ENCODE measurements at places on chromosomes 7 and 10.

DNA sequence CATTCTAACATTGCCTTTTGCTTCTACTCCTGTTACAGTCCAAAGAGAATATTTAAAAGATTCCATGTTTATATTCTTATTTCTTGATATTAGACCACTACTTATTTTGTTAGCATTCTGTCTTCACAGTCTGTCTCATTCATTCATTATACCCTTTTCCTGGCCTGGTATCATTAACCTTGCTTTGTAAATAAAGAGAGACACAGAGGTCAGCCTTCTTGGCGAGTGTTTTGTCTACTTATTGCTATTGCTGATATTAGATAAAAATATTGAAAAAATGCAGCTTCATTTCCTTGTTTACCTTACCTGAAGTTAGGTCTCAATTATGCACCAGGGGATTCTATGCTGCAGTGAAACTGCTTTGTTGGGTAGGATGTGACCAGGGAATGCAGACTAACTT, 179.2 kb downstream of the NXPH1 start:
- DNase-seq: no peak

DNA sequence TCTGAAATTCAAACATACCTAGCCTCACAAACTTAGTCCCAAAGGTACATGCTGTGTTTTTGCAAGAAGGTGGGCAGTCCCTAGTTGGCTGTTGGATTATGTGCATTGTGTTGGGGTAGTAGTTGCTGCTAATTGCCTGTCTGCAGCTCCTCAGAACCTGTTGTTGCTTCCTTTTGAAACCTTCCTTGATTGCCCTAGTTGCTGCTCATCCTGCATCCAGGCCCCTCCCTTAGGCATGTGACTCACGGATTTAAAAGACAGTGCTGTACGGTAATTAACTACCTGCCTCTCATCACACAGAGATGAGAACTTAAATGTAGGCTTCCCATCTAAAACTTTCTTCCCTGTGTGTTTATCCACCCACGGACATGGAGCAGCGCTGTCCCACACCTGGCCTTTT, 67.7 kb downstream of the BMPR1A start:
- no peak for DNase-seq

DNA sequence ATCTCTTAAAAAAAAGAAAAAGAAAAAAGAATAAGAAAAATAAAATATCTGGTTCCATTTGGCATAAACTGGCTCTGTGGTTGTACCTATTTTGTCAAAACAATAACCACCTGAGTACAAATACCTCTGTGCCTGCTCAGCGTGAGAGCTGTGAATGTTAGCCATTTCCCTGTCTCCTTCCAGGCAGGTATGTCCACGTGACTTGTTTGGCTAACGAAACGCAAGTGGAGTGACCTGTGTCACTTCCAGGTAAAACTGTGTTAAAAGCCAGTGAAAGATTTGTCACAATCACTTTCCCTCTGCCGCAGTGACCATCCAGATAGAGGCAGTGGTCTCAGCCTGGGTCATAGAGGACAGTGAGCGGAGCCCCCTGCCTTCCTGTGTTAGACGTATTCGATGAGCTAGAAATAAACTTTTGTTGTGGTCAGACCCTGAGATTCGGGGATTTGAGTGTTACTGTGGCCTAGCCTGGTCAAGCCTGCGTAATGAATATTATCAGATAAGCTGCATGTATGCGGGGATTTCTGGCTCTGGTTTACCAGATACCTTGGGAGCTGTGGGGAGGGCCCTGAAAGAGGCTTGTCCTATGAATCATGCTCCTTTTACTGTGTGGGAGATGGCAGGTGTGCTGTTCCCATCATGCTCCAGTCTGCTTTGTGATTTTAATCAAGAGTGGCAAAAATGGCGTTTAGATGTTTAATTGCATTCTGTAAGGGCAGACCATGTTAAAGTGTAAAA, 3.8 kb downstream of the PTER start:
- no peak for DNase-seq

GRCh38 chr10:131452926-131453720, 141.6 kb upstream of the TCERG1L start:
- DNase-seq: no peak

- DNase-seq: no peak
Observed at GRCh38 chr10:1551636-1552338, 185.5 kb downstream of the ADARB2 start.

GRCh38 chr7:155753446-155753965, 58.8 kb downstream of the SHH start:
- DNase-seq: no peak

DNA sequence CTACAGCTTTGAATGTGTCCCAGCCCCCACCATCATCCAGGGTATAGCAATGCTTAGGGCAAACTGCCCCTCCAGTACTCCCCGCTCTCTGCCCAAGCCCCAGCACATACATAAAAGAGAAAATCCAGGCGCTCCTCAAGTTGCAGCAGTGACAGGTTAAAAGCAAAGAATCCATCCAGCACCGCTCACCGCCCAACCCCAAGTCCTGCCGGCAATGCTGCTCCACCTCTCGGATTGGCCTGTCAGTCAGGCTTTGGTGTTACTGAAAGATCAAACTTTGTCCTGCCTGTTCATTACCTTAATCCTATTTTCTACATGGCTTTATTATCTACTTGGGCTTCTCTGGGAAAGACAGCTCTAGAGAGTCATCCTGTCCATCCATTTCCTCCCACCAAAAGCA, 31.9 kb downstream of the DPCD start:
- DNase-seq: no peak

GRCh38 chr7:106452031-106452851, 167.5 kb upstream of the NAMPT start:
- DNase-seq: no peak

GRCh38 chr7:29987811-29988317, 1.7 kb downstream of the SCRN1 start:
- DNase-seq: no peak

- no peak for DNase-seq
Observed at GRCh38 chr10:13654846-13655245, 68.1 kb downstream of the PRPF18 start.

DNA sequence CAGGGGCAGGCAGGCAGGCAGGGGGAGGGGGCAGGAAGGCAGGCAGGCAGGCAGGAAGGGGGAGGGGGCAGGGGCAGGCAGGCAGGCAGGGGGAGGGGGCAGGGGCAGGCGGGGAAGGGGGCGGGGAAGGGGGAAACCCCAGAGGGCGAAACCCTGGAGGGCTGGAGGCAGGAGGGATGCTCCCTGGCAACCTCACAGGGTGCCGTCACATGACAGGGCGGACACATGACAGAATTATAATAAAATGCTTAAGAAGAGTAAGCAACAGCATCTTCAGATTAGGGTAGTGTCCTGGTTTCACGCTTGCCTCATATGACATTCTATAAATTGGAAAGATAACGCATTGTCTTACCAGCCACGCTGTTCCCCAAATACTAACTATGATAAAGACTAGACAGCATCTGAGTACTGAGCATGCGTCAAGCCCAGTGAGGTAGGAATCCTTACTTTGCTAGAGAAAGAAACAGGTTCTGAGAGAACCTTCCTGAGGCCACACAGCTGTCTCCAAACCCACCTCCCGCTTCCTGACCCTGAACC, 131.6 kb downstream of the DIP2C start:
- no peak for DNase-seq

- no peak for DNase-seq
Observed at GRCh38 chr7:91397612-91398011, 133.4 kb downstream of the FZD1 start.

GRCh38 chr10:131697476-131698128, 203.2 kb upstream of the PPP2R2D start:
- DNase-seq: no peak

- no peak for DNase-seq
Observed at GRCh38 chr10:95388539-95388938, 97.7 kb upstream of the PDLIM1 start.

DNA sequence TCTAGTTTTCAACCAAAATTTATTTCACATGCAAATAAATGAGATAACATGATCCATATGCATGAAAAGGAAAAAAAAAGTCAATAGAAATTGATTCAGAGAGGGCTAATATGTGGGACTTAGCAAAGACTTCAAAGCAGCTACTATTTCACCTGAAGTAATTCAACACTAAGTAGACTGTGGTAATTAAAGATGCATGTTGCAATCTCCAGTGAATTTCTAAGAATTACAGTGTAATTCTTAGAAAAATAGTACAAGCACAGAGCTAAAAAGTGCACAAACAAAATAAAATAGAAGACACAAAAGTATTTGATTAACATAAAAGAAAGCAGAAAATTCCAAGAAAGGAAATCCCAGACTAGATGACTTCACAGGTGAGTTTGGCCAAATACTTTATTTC, 25.7 kb downstream of the GPR22 start:
- no peak for DNase-seq

GRCh38 chr7:96838481-96838880, 128.8 kb upstream of the SEM1 start:
- DNase-seq: no peak

- DNase-seq: no peak
Observed at GRCh38 chr7:130420943-130421578, 19.8 kb downstream of the CEP41 start.

- DNase-seq: peak; percentile 65
Observed at GRCh38 chr7:134547397-134548054, 1.4 kb upstream of the AKR1B15 start.

DNA sequence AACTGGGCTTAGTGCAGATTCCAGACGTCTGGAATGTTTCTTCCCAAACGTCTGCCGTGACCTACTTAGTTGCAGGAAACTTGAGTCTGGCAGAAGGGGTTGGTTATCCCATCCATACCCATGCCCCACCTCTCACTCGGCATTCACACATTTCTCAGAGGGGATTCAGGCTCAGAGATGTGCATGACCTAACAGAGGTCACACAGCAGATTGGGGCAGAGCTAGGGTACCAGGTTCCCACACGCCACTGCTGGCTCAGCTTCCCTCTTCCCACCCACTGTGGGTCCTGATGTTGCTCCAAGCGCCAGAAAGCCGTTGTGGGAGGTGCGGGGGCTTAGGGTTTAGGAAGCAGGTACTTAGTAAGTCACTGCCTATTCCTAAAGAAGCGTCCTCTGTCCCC, 3.0 kb downstream of the UCMA start:
- DNase-seq: no peak
